ENCODE measurements at places on chromosomes 12 and 14.

DNA sequence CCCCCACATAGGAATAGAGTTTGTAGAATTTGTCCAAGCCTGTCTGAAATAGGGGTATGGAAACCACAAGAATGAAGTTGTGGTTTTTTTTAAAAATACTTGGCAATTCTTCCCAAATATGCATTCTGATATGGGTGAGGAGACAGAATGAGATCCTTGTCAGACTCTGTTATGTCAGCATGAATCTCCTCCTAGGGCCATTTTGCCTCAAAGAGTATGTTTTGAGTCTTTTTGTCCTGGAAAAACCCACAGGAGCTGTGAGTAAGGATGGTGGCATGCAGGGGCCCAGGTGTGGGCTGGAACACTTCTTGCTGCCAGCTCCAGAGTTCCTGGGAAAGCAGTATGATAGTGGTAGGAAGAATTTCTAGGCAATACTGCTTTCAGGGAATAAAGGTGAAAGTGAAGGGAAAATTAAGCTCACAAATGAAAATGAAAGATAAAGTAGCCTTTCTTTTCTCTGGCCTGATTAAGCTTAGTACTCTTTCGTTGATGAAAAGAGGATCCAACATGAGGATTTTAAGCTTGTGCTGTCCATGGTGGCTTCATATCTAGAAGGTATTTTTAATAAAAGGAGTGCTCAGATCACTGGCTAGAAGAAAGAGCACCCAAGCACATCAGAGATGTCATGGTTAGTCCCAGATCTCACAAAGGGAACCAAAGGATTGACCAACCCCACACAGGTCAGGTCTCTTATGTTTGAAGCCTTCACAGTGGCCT lies 130.8 kb downstream of the LLPH start:
- DNase-seq: no peak

- DNase-seq: no peak
Observed at GRCh38 chr12:93311827-93312226, 65.9 kb upstream of the NUDT4 start.

- no peak for DNase-seq
Observed at GRCh38 chr14:29645117-29645516, 282.5 kb downstream of the PRKD1 start.

DNA sequence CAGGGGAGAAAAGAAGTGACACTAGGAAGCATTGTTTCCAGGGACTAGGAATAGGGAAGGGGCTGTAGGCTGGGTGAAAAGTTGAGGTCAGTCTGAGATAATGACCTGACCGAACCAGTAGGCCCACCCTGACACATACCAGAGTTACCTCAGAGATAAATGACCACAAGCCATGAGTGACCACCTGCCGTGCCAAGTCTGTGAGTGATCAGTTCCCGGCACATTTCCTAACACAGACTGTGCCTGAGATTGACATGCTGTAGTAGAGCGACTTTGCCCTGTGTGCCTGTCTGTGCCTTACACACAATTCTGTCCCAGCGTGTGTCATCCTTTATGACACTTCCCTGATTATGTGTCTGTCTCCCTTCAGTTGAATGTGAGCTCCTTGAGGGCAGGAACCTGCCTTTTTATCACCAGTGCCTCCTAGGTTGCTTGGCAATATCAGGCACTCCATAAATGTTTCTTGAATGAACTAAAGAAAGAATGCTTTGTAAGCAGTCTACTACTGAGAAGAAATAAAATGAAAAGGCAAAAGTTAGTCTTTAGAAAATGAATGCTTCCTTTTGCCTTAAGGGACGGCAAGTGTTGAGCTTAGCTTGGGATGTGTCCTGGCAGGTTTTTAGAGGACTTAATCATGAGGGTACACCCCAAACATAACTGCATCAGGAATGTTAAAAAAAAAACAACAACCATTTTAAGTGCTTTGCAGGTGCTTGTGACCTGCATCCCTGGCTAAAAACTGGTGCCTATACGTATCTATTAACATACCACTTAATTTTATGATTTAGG lies 9.6 kb upstream of the SSPN start:
- no peak for DNase-seq

- DNase-seq: no peak
Observed at GRCh38 chr12:50362671-50363070, 33.7 kb downstream of the FAM186A start.

DNA sequence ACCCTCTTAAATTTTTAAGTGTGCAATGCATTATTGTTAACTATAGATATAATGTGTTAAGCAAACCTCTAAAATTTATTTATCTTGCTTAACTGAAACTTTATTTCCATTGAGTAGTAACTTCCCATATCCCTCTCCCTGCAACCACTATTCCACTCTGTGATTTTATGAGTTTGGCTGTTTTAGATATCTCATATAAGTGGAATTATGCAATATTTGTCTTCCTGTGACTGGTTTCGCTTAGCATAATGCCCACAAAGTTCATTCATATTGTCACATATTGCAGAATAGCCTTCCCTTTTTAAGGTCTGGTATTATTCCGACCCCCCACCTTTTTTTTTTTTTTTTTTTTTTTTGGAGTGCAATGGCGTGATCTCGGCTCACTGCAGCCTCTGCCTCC lies 247.6 kb downstream of the EMP1 start:
- no peak for DNase-seq

GRCh38 chr12:13156277-13156676 lies 40.2 kb upstream of the EMP1 start:
- DNase-seq: no peak

DNA sequence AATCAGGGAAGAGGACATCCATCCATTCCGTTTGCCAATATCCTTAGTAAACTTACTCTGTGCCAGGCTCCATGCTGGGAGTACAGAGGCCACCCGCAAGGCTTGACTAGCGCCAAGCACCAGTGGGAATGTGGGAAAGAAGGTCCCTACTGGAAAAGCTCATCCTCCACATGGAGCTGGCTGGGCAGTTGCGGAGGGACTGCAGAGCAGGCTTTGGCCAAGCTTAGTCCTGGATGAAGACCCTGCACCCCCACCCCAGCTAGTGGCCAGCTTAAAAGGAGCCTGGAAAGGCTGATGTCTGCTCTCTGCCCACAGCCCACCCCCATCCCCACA lies 22.4 kb upstream of the EIF2B2 start:
- DNase-seq: no peak

DNA sequence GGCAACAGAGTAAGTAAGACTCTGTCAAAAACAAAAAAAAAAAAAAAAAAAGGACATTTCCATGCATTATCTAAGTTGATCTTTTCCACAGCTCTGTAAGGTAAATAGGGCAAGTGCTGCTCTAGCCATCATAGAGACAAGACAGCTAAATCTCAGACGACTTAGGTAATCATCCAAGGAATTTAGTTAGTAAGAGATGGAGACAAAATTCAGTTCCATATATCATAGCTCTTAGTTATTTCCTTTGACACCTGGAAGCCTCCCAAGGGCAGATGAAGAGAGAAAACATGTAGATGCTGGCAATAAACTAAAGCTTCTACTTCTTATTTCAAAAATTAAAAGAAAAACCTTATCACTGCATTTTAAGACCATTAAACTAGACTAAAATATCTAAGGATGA lies 48.7 kb downstream of the ST8SIA1 start:
- no peak for DNase-seq

DNA sequence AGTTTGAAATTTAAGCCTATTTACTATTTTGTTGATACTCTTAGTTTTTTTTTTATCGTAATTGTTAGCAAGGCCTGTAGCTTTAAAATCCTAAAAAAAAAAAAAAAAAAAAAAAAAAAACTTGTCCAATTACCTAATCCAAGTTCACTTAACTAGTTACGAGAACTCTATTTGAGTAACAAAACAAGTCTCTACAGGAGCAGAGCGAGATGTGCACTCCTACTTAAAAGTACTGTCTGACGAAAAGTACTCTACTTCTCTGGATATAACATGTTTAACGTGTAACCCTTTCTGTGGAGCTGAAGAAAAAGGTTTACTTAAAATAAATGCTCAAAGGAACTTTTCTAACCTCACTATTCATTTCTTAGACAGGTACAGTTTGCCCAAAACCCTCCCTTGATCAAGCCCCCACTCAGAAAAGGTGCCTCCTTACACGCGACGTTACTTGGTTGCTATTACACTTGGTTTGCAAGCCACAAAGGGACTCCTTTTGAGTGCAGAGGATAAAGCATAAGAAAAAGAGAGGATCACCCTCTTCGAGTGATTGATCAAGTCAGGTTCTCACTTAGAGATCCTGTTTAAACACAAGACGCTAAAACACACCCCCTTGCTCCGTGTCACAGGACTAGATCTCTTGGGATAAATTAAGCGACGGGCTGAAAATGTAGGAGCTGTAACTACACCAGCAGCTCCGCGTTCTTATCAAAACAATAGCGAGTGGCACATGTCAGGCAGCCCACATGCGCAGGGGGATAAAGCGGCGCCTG lies 2.2 kb downstream of the BAZ1A start:
- DNase-seq: no peak

- DNase-seq: no peak
Observed at GRCh38 chr14:49897965-49898364, 5.1 kb downstream of the ARF6 start.

- no peak for DNase-seq
Observed at GRCh38 chr12:89051065-89051677, 301.1 kb downstream of the DUSP6 start.

GRCh38 chr14:55366271-55366670 lies 45.4 kb downstream of the ATG14 start:
- no peak for DNase-seq

- DNase-seq: no peak
Observed at GRCh38 chr14:89508863-89509262, 91.8 kb upstream of the FOXN3 start.

GRCh38 chr12:132415327-132416120 lies 74.4 kb upstream of the FBRSL1 start:
- DNase-seq: no peak

DNA sequence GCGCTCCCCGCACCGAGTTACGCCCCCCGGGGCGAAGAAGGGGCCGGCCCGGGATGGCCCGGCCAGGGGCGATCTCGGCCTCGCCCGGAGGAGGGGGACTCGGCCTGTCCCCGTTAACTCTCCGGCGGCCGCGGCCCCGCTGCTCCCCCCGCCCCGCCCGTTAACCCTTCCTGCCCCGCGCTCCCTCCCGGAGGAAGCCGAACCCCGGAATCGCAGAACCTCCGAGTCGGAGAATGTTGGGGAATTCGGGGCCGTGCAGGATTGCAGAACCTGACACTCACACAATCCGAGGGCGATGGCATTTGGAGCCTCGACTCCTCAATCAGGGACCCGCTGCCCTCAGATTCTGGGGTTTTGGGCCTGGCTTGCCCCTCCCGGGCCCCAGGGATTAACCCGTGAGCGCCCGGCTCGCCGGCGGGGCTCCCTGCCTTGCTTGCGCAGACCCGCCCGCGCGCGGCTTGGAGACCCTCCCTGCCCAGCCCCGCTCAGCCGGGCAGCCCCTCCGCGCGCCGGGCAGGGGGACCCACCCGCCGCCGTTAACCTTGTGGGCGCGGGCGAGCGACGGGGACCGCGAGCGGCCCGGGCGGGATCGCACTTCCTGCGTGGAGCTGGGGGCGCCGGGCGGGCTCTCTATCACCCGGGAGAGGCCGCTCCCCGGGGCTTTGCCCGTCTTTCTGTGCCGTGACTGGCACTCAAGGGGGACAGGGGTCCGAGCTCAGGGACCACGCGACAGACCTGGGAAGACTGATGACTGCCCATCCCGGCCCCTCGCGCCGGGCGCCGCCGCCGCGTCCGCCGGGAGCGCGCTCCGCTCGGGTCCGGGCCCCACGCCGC lies 18.8 kb downstream of the BEGAIN start:
- DNase-seq: no peak

GRCh38 chr14:70149596-70150165 lies 39.1 kb downstream of the SLC8A3 start:
- DNase-seq: no peak

DNA sequence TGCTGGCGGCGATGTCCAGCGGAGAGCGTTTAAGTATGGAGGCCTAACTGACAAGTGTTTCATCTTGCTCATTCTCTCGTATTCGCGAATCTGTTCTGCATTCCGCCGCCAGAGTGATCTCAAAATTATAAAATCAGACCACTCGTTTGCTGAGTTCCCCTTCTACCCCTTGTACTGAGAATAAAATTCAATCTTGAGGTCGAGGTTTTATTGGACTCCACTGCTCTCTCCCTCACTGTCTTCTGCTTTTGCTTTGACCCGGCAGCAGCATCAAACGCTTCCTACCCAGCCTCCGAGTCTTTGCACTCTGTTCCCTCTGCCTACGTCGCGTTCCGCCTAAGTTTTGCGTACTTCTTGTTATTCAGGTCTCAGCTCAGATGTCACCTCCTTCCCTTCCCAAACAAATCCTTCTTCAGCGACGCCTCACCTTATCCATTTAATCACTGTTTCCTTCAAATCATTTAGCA lies 462 bp downstream of the KNTC1 start:
- DNase-seq: no peak

DNA sequence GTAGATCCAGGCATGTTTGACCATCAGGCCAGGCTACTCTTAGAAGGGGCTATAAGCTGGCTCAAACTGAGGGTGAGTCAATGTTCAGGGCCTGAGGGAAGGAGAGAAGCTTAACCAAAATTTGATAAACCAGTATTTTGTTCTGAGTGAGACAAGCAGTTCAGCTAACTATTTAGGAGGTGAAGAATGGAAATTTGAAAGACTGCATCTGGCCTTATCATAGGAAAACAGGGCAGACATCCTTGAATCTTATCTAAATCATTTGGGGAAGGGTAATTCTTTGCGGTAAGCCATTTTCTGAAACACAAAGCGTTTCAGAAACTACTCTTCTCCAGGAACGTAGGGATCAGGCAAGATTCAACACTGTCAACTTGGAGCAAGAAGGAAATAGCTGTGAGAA lies 447.2 kb downstream of the SOX5 start:
- no peak for DNase-seq

DNA sequence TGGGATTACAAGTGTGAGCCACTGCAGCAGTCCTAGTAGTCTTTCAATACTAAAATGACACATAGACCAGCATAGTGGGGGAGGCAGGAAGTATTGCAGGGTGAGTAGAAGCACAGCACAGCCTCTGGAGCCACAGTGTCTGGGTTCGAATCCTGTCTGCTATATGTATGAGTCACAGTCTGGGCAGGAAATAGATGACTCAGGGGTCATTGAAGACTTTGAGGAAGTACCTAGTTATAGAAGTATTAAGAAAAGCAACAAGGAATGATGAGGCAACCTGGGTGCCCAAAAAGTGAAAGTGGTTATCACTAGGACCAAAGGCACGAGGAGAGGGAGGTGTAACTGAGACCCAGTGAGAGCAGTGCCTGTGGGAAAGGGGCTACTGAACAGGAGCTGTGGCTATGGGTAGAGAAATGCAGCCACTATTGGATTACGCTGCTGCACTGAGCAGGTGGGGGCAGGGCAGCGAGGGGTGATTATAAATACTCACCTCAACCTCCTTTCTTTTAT lies 124.0 kb downstream of the PDE3A start:
- DNase-seq: no peak

- DNase-seq: no peak
Observed at GRCh38 chr12:89946518-89947135, 238.0 kb upstream of the ATP2B1 start.

GRCh38 chr12:118068445-118068844 lies 7.5 kb upstream of the WSB2 start:
- DNase-seq: no peak

GRCh38 chr14:72809063-72809462 lies 84.8 kb downstream of the DPF3 start:
- no peak for DNase-seq

- no peak for DNase-seq
Observed at GRCh38 chr14:57869617-57870016, 3.7 kb upstream of the SLC35F4 start.

- no peak for DNase-seq
Observed at GRCh38 chr14:74660167-74660566, 48.1 kb upstream of the LTBP2 start.

Data from stimulated activated CD4-positive, alpha-beta T cell treated with anti-CD3 and anti-CD28 coated beads, Interleukin-1b, Interleukin-23, amount 100 ng/mL, for 1 hour (primary cell).